CD4-positive, alpha-beta T cell treated with Interferon alpha-2 for 1 hour (primary cell): ENCODE measurements at places on chromosomes 1 and 21.

DNA sequence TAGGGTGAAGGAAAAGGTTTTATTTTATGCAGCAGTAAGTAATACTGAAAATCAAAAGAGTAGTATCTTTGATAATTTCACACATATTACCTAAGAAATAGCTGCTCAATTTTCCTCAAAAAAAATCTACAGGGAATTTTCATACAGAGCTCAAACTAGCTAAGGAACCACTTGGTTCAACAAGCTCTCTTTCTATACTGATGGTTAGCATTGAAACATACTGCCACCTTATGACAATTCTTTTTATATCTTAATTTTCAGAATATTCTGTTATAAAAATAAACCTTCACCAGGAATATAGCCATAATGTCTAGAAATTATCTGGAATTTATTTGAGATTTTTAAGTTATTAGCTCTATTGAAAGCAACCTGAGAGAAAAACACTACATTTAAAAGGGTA, 142.1 kb downstream of the DPYD start:
- no peak for DNase-seq

DNA sequence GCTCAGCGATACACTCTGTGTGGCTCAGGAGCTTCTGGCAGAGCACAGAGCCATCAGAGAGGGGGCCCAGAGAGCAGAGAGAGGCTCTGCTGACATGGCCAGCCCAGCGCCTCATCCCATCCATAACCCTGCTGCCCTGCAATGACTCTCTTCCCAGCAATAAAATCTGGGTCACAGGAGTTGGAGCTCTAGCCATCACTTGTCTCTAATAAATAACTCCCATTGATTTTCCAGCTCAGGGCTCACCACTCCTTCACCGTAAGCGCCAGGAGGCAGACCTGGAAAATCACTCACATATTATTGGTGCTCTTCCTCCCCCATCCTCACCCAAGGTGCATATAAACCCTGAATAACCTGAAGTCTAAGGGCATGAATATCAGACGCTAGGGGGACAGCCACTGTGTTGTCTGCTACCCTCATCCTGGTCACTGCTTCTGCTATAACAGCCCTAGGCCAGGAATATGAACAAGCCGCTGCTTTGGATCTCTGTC, at the start of gene APCS:
Gene APCS (plus strand): TSS at position 366 of the 491 bp plus-strand sequence. CDS start 96 bp downstream, at position 462.
- no peak for DNase-seq

DNA sequence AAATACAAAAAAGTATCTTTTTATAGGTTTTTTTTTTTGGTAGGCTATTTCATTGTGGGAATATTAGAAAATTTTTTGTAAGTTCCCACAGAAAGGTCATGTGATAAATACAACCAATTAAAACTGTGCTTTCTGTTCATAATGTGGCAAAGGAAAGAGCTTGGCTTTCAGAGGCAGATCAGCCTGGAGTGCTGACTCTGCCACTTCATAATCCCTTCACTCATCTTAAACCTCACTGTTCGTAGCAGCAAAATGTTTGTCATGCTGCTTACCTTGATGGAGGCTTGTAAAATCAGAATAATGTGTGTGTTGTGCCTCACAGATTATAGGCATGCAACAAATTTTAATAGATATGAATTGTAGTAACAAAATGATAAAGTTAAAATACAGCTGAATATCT, 176.8 kb downstream of the ZP4 start:
- no peak for DNase-seq

DNA sequence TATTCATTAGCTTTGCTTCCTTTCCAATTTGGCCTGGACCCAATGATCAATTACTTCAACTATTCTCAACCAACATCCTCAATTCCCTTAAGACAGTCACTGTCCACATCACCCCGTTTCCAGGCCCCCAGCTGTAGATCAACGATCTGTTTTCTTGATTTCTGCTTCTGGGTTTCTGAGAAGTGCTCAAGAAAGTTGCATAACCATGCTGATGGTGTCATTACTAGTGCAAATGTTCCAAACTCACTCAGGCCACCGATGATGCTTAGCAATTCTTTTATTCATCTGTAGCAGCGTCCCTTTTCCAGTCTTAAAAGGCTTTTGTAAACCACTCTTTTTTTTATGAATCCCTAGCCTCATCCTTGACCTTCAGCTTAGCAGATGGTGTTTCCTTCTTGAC, 155.8 kb upstream of the PTGFR start:
- DNase-seq = no peak

- DNase-seq = no peak
Measured at GRCh38 chr1:95643071-95643470, 409.1 kb downstream of the RWDD3 start.

DNA sequence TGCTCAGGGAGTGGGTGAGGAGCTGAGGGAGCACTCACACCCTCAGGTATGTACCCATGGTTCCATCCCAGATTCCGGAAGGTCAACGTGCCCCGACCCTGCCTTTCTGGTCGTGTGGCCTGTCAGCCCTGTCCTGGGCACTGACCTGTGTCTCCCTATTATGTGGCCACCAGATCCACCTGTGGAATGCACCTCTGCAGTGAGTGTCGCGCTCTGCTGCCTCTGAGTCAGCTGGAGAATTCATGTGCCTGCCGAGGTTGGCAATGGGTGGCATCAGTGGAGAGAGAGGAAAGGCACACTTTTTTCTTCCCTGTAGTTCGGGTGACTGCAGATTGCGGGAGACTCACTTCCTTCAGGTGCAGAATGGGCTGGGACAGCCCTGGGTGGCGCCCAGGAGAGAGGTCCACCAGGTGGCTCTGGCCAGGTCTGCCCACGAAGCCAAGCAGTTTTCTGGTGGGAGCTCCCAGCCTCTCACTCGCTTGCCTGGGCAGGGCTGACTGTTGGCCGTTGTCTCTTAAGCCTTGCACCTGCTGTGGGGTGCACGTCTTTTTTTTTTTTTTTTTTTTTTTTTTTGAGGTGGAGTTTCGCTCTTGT, 176.1 kb upstream of the TMEM51 start:
- no peak for DNase-seq

DNA sequence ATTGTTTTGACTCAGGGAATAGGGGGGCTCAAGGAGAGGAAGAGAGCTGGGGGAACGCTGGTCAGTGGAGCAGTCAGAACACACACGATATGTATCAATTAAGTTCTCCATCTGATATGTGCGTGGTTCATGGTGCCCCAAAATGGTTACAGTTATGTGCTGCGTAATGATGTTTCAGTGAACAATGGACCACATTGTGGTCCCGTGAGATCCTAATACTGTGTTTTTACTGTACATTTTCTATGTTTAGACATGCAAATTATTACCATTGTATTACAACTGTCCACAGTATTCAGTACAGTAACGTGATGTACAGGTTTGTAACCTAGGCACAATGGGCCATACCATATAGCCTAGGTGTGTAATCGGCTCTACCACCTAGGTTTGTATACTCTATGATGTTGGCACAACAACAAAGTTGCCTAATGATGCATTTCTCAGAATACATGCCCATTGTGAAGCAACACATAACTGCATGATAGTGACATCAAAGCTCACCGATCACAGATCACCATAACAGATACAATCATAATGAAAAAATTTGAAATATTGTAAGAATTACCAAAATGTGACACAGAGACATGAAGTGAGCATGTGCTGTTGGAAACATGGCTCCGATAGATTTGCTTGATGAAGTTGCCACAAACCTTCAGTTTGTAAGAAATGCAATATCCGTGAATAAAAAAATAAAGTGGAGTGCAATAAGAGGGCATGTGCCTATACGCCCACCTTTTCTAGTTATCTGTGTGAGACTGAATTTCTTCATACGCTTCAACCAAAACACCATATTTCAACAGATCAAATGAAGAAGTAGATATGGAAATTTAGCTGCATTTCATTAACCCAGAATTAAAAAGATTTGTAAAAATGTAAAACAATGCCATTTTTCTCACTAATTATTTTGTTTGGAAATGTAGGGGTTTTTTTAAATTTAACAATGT, 14.8 kb upstream of the TMEM54 start:
- DNase-seq = no peak

DNA sequence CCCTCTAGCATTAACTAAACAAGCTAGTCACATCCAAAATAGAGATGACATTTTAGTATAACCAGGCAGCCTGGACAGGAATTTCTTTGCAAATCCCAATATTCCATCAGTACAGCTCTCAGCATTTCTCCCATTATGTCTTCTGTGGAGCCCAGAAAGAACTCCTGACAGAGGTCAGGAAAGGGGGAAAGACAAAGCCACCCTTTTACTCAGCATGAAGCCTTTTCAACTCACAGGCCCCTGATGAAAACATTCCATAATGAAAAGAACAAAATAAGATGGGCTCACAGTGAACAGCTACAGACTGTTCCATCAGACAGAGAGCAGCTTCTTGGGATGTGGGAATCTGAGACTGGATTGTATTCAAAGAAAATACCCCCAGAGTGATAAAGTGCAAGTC, 80.6 kb downstream of the TEX35 start:
- no peak for DNase-seq

GRCh38 chr1:153742411-153743142, 14.7 kb downstream of the INTS3 start:
- DNase-seq = peak; percentile 5

GRCh38 chr1:111513410-111514020, 10.1 kb upstream of the ADORA3 start:
- DNase-seq = no peak

DNA sequence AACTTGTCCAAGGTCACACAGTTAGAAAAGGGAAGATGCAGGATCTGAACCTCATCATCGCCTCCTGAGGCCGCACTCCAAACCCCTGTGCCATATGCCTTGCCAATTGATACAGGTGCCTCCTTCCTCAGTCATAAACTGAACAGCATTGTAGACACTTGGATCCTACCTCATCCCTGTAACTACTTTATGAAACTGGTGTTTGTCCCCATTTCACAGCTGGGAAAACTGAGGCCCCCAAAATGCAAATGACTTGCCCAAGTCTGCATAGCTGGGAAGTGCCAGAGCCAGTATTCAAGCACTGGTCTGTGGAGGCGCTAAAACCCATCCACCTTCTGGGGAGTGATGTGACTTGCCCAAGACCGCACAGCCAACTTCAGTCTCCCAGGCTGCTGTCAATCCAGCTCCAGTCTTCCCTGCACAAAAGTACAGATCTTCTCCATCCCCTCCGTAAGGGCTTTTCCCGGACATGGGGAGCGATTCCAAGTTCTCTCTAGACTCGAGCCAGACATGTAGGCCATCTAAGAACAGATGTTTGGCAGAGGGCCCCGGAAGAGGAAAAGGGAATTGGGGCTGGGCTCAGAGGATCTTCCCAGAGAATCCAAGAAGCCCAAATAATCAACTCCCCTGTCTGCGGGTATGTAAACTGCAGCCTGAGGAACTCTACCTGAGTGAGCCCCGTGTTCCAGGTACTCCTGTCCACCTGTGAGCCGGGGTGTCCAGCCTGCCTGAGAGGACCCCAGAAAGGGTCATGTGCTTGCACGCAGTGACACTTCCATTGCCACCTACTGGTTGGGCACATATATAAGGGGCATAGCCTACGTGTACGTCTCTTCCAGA, 60.5 kb downstream of the SYT2 start:
- DNase-seq = no peak

GRCh38 chr1:38500352-38500751, 359.2 kb downstream of the RRAGC start:
- DNase-seq = no peak

DNA sequence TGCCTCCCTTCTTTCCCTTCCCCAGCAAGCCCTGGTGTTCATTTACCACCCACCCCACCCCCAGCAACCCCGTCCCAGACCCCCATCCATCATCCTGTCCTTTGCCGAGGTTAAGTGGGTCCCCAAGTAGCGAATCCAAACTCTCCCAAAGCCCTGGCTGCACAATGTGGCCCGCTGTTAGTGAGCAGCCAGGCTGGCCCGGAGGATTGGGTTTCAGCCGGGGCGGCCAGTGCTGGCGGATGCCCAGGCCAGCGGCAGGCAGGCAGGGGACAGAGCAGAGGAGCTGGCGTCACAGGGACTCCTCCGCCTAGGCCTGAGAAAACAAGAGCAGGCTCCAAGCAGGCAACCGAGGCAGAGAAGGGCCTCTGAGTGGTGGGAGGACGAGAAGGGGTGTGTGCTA, 61.4 kb downstream of the EPHB2 start:
- no peak for DNase-seq
